NCI-H1694 (cell line): ENCODE measurements at places on chromosomes 5 and 9.

- DNase-seq: no peak
Measured at GRCh38 chr5:23930985-23931384, 423.6 kb downstream of the PRDM9 start.

DNA sequence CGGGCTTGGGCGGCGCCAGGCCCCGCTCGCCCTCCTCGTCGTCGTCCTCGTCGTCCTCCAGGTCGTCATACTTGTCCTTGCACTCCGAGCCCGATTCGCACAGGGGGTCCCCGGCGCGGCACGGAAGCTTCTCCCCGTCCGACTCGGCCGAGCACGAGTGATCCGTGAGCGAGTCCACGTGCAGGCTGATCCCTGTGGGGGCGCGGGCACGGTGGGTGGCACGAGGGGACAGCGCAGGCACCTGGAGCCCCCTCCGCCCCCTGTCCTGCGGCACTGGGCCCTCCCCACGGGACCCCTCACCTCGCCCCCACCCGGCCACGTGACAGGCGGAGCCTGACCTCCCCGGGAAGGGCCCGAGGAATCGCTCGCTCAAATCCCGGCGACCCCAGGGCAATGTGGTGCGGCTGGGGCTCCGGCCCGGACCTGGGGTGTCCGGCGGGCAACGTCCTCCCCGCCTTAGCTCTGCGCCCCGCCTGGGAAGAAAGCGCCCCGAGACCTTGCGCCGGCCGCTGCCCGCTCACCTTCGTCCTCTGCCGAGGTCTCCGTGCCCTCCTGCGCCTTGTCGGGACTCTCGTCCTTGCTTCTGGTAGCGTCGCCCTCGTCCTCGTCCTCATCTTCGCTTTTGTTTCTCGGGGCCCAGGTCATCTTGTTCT is 2.5 kb downstream of the IRX2 start:
- no peak for DNase-seq

DNA sequence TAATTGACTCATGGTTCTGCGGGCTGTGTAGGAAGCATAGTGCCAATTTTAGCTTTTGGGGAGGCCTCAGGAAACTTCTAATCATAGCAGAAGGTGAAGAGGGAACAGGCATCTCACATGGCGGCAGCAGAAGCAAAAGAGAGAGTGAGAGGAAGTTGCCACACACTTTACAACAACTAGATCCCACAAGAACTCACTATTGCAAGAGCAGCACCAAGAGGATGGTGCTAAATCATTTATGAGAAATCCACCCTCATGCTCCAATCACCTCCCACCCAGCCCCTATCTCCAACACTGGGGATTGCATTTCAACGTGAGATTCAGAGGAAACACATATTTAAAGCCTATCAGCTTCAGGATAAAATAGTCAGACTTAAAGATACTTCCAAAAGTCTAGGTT is 36.1 kb upstream of the LPAR1 start:
- no peak for DNase-seq

DNA sequence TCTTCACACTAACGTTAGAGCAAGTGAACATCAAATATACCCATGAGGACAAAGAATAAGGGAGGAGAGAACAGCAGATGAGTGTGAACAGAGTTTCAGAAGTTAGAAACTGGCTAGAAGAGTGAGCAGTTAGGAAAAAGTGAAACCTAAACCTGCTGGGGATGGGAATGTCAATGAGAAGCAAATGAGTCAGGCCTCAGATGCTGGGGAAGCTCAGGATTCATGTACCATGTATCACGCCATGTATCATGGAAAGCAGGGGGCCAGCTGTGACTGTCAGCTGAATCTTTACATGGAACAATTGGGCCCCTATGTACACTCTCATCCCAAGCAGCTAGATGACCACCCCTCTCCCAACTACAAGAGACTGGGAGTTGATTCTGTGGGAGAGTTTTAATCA is 16.2 kb downstream of the GDF9 start:
- no peak for DNase-seq

- peak; percentile 33 for DNase-seq
Measured at GRCh38 chr5:168578538-168579487, at the start of gene PANK3. Gene PANK3 (minus strand): TSS chr5:168579368. CDS start chr5:168579283, 85 bp downstream.

DNA sequence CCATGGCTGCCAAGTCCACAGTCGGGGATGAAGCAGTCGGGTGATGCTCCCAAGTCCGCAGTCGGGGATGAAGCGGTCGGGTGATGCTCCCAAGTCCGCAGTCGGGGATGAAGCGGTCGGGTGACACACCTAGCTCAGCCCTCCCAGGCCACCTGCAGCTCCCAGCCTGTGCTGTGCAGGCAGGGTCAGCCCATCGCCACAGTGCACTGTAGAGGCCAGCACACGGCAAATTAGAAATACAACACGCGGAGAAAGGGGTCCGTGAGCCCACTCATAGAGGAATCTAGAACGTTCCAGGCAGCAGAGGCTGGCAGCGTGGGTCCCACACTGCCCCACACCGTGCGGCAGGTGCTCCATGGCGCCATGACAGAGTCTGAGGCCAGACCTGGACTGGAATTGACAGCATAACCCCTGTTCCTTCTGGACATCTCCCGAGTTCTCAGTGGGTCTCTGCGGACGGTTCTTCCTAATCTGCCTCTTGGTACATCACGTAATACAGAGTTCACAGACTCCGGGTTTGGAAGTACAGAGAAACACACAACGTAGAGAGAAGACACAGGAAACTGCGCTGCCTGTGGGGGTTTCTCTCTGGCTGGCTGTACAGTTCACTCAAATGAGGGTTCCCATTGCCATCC is 7.7 kb upstream of the EXOC3 start:
- DNase-seq: no peak

- peak; percentile 37 for DNase-seq
Measured at GRCh38 chr5:109688630-109688969, 1.1 kb upstream of the MAN2A1 start.

DNA sequence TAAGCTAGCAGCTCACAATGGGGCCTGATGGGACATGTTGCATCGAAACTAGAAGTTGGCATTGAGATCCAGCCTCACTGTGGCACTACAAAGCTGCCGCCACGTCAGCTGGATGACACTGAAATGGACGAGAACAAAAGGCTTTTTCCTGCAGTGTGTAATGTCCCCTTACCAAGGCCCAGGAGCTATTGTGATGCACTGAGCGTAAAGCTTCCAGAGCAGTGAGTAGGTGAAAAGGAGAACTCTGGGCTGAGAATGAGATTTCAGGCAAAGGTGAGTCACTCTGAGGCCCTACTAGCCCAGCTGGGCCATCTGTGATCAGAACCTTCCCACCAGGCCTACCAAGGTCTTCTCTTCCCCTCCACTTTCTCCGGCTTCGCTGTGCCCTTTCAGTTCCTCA is 528.1 kb upstream of the KLF4 start:
- DNase-seq: no peak

- DNase-seq: no peak
Measured at GRCh38 chr9:37995961-37996818, 72.8 kb downstream of the SHB start.

- DNase-seq: no peak
Measured at GRCh38 chr5:135578305-135578684, 496 bp downstream of the CXCL14 start.

- no peak for DNase-seq
Measured at GRCh38 chr9:101162231-101162630, 133.7 kb downstream of the PLPPR1 start.

- no peak for DNase-seq
Measured at GRCh38 chr9:73327149-73327548, 175.5 kb downstream of the ANXA1 start.

- DNase-seq: no peak
Measured at GRCh38 chr9:132997591-132997990, 19.1 kb downstream of the GFI1B start.

DNA sequence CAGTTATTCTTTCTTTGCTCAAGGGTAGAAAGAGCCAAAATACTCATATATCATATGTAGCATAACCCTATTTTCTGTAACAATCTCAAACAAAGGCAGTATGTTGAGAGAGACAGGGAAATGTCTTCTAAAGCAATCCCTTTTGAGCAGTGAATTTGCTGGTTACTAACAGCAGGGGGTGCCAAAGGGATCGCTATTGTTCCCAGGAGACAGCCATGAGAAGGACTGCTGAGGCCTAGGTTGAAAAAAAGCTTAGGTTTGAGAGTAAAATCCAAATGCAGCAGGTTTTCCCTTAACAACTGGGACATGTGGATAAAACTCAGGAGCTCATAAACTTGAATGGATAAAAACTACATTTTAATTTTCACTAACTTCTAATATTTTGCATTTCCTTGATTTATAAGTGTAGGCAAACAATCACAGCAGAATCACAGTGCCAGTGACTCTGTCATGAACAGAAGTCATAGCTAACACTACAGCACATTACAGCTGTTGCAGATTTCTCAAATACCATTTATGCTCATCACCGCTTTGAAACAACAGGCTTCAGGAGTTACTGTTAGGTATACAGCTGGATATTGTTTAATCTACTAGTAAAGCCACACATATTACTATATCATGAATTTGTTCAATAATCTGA is 148.4 kb downstream of the MAPKAP1 start:
- peak; percentile 78 for DNase-seq

GRCh38 chr5:72232838-72233237 is 87.2 kb downstream of the MRPS27 start:
- DNase-seq: no peak

DNA sequence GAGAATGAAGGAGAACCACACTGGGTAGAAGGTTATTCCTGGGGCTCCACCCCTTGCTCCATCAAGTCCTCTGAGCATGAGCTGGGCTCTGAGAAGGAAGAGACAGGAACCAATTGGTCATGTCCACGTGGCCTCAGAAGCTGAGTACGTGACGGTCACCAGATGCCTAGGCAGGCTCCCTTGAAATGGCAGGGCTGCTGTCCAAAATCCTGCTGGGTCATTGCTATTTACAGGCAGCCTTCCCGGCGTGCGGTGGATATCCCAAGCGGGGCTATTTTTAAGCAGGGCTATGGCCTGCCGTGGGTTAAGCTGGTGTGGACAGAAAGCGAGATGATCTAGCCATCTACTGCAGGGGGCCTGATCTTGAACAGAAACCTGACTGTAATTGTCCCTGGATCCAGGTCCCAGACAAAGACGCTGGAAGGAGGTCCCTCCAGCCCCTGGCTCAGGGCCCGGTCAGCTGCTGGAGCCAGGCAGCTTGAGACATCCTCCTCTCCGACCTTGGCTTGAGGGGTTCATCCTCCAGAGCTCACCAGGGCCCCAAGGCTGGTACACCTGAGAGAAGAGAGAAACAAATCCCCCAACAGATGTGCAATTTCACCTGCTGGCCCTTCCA is 550 bp upstream of the CKMT2 start:
- DNase-seq: no peak

GRCh38 chr5:43008363-43009153 is 31.6 kb downstream of the ANXA2R start:
- DNase-seq: peak; percentile 94

DNA sequence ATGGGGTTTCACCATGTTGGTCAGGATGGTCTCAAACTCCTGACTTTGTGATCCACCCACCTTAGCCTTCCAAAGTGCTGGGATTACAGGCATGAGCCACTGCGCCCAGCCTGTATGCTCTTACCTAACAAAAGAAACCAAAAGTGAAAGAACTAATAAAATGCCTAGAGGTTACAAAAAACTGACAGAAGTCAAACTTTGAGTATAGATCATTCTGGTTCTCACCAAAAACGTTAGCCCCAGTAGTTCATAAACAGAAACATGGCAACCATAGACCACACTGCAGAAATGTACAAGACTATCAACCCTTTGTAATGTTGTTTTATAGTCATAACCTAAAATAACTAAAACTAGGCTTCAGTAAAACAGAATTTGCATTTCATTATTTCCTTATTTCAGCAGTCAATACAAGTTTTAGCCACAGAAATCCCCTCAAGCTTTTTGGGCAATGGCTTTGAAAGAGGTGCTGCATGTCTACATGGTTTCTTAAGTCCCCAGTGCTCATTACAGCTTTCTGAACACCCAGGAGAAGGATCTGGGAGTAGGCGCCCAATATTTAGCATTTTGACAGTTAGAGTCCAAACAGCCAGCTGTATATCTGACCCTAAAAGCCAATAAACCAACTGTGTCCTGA is 72.5 kb downstream of the EPB41L4A start:
- no peak for DNase-seq

DNA sequence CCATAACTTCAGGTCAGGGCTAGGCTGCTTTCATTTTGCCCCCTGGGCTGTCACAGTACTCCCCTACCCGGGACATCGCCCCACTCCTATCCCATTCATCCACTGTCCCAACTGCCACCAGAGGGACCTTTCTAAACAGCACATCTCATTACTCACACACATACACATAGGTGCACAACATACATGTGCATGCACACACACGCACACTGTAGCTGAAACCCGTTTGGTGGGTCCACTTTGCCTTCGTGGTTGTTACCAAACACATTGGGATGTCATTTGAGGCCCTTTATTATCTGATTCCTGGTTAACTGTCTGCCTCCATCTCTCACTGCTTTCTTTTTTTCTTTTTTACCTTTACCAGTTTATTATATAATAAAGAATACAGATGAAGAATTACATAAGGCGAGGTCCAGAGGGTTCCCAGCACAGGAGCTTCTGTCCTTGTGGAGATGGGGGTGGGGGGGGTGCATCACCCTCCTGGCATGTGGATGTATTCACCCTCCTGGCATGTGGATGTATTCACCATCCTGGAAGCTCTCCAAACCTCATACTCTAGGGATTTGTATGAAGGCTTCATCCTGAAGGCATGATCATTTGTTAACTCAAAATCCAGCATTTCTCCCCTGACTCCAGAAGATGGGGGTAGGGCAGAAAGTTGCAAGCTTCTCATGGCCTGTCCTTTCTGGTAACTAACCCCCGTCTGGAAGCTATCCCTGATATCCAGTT is 186.0 kb downstream of the GOLPH3 start:
- no peak for DNase-seq

- no peak for DNase-seq
Measured at GRCh38 chr5:163473635-163474243, 13.3 kb downstream of the HMMR start.

DNA sequence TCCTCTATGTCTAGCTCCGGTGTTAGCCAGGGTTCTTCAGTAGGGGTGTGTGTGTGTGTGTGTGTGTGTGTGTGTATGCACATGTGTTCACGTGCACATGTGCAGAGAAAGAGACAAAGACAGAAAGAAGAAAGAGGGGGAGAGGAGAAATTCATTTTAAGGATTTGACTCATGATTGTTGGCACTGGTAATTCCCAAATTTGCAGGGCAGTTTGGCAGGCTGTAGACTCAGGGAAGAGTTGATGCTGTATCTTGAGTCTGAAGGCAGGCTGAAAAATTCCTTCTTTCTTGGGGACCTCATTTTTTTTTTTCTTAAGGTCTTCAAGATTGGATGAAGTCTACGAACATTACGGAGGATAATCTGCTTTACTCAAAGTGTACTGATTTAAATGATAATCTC is 335.7 kb downstream of the NSG2 start:
- no peak for DNase-seq

DNA sequence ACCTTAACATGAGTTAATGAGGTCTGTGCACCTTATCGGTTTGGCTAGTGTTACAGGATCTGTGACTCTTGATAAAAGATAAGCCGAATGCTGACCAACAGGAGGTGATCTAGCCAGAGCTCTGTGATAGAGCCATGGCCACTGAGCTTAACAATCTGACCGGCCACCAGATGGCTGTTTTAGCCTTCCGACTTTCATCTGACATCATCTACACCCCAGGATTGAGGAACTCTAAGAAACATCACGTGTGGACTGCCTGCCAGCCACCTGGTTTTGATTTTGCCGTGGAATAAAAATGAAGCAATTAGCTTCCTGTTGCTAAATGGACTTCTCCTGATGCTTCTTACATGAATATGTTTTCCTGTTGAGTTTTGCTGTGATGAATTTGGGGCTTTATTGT is 281.3 kb downstream of the CEMIP2 start:
- DNase-seq: no peak

- DNase-seq: no peak
Measured at GRCh38 chr9:21077781-21078180, at the start of gene IFNB1. Gene IFNB1 (minus strand): TSS chr9:21077942. CDS start chr9:21077869, 73 bp downstream.

- no peak for DNase-seq
Measured at GRCh38 chr5:110371011-110371724, 355.3 kb downstream of the TMEM232 start.

- no peak for DNase-seq
Measured at GRCh38 chr5:73446631-73447529, 1.7 kb downstream of the FOXD1 start.
